ENCODE measurements at places on chromosomes 5 and 9. TPM values are rescaled to one million over a fixed set of nuclear protein-coding genes. Genes with fewer than 3 reads are reported as not detected.

MPDZ gene
- 15.7 TPM for total RNA-seq

TMEM252 gene
- not detected for total RNA-seq

GAS1 gene
- 0.14 TPM for total RNA-seq

KIF12 gene
- 2.8 TPM for total RNA-seq

PCDHB3 gene
- total RNA-seq = not detected

PCDHGB3 gene
- total RNA-seq = 0.17 TPM

TIMD4 gene
- 1.3 TPM for total RNA-seq

LHX3 gene
- 0.09 TPM for total RNA-seq

TJP2 gene
- 5.0 TPM for total RNA-seq

ARL14EPL gene
- 0.08 TPM for total RNA-seq

C6 gene
- total RNA-seq = not detected

HAVCR2 gene
- total RNA-seq = 0.39 TPM

SLC25A2 gene
- not detected for total RNA-seq

THBS4 gene
- not detected for total RNA-seq

GDNF gene
- total RNA-seq = 0.05 TPM

CDKN2B-AS1 gene
- not detected for total RNA-seq

FAM221B gene
- total RNA-seq = not detected

All from A549 treated with CORT108297 at 1 μM for 4 hours (cell line).